ENCODE measurements at places on chromosomes 11 and 22.

- no peak for DNase-seq
Observed at GRCh38 chr22:32836280-32837123, 35.0 kb downstream of the TIMP3 start.

- DNase-seq: no peak
Observed at GRCh38 chr11:64376071-64376470, 17.1 kb downstream of the RPS6KA4 start.

DNA sequence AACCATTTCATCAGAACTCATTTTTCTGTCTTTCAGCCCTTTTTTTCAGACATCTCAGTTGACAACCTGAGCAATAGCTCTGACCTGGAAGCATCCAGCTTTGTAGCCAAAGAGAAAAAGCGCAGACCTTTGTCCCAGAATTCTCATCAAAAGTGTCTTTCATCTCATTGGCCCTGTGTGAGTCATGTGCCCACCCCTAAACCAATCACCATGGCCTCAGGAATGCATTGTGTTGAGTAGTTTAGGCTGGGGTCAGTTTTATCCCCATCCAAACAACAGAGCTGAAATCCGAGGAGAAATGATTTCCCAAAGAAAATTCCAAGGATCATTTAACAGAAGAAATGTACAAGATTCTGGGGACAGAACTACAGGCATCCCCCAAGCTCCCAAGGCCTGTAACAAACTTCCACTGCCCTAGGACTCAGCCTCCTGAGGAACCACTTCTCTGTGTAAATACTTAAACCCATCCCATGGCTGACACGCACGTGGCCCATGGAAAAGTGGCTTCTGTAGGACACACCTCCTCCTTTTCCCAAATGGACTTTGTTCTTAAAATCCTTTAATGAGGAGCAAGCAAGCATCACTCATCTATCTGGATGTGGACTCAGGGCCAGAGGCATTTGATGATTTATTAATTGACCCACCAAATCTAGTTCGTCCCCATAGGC, 429.0 kb downstream of the SOX6 start:
- DNase-seq: no peak

GRCh38 chr22:29117799-29118477, 45.1 kb downstream of the KREMEN1 start:
- DNase-seq: no peak

GRCh38 chr11:77190331-77191075, 62.5 kb downstream of the MYO7A start:
- no peak for DNase-seq

GRCh38 chr11:128634395-128634794, 47.0 kb upstream of the ETS1 start:
- no peak for DNase-seq

DNA sequence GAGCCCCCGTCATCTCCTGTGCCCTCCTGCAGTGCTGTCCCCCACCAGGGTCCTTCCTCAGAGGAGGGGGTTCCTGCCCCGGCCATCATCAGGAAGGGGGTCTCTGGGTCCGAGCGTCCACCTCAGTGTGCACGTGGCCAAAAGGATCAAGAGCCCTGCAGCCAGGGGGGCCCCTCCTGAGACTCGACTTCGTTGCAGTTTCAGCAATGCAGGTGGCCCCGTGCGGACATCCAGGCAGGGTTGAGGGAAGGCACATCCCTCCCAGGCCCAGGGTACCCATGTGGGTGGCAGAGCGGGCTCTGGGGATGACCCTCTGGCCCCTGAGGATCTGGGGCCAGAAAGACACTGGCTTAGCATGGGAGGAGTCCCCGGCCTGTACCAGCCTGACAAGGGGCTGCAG, 41.3 kb downstream of the LRP5 start:
- no peak for DNase-seq

- DNase-seq: peak; percentile 8
Observed at GRCh38 chr11:105000797-105001196, 22.2 kb downstream of the CASP5 start.

DNA sequence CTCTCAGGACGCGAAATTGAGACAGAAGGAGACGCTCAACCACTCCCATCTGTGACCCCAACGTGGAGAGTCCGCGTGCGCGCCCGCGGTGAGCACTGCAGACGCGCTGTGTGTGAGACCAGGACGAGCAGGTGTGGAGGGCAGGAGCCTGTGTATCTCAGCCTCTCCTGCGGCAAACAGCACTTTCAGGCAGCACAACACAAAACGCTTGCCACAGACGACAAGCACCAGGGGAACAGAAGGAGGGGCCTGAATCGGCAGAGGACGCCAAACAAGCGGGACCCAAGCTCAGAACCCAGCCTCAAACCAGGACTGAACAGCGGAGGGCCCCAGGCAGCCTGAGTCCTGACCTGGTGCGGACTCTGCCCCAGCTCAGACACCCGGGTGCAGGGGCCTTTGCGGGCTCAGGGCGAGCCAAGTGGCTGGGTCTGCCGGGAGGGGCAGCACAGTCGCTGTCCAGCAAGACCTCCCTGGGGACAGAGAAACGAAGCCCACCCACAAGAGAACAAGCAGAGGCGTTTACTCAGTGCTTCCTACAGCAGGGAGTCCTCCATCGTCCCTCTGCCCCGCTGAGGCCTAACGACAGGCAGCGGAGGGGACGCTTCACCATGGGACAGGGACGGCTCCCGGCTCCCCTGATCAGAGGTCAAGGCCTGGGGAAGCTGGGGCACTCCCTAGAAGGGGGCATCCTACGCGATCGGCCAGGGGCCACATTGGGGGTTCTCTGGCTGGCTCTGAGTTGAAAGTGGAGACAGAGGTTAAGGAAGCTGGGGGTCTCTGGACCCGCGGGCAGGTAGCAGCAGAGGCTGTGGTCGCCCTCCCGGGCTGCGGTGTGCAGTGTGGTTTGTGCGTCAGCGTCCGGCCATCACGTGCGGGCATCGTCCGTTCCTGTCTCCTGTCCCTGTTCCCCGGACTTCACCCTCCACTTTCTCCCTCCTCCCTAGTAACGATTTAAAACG, 560.8 kb downstream of the BRD1 start:
- no peak for DNase-seq

- DNase-seq: no peak
Observed at GRCh38 chr11:22832315-22833015, 2.9 kb upstream of the SVIP start.

- DNase-seq: no peak
Observed at GRCh38 chr22:45769569-45770210, 98.1 kb downstream of the ATXN10 start.

DNA sequence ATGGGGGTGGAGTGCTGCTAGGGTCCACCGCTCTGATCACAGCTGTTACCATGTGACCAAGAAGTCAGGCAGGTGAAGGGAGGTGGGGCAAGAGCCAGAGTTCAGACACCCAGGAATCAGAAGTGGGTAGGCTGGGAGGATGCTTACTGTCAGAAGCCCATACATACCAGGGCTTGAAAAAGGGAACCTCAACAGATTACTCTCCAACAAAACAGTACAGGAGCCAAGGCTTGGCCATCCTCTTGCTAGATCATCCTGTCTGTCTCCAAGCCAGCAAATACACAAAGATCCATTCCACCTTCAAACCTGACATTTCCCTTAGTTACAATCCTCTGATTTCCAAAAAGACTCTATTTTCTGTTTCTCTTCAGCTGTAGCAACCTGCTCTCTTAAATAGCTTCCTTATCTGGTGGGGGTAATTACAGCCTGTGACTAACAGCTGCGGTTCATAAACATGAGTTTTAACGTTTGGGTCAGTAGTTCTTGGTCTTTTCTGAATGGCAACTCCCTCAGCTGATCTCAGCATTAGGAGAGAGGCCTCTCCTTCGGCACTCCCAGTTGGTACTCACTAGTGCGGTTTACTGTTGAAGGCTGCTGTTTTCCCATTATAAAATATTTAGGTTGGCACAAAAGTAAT, 31.1 kb upstream of the WT1 start:
- no peak for DNase-seq

DNA sequence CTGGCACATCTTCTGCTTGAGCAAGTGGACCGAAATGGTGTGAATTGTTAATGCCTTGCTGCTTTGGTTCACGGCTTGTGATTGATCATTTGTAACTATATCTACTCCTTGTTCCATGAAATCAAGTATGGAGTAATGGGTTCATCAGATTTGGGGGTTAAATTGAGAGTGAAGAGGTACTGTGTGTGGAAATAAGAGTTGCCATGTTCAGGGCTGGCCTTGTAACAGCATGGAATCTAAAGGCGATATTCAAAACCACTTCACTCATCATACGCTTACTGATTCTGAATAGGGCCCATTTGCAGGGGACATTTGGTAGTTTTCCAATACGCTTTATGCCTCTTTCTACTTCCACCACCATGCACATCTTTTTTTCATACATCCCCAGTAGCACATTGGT, 122.2 kb downstream of the DCDC1 start:
- no peak for DNase-seq

GRCh38 chr11:77299528-77299993, 1.9 kb downstream of the GDPD4 start:
- peak; percentile 99 for DNase-seq

DNA sequence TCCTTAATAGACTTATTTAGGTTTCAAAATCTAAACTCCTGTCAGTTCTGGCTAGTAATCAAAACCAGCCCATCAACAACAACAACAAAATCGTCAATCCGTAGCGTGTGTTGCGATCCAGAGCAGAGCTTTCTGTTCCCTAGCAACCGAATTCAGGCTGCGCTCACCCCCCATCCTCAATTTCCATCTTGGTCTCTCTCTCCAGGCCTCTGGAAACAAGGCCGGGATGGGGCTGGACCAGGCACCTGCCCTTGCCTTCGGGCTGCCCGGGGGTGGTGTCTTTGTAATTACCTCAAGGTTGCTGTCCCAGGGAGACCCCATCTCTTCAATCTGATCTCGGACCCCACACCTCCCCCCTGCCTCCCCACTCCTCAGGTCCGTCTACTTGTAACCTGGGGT, 1341.5 kb downstream of the BRD1 start:
- no peak for DNase-seq

- no peak for DNase-seq
Observed at GRCh38 chr22:35215993-35216392, 41.3 kb upstream of the HMGXB4 start.

- DNase-seq: no peak
Observed at GRCh38 chr11:84865791-84866535, 761.2 kb downstream of the DLG2 start.

DNA sequence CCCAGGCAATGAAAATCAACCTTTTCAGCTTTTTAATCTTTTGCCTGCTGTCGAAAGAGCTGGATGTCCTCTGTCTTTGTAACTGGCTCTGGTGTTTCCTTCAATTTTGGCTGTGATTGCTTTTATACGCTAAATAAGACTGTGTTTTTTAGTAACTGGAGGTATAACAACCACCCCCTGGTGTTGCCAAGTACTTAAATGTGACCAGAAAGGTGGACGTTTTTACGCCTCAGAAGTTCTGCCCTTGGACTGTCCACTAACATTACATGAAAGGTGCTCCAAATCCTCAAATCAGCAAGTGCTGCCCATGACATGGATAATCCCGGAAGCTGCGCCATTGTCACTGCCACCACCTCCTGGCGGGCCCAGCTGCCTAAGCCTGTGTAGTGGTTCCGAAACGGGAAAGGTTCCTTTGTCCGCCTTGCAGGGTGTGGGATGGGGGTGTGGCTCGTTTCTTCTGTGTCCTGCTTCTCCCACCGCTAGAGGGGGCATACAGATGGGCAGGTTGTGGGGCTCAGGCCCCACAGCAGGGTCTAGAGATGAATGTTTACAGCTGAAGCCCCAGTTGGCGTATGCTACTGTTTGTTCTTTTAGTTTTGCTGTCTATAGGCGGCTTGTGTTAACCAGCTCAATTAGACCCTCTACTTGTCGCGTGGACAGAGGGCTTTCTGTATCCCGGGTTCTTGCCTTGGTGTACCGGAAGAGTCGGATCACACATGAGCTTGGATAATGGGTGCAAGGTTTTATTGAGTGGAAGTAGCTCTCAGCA, 82.2 kb upstream of the SEPTIN5 start:
- DNase-seq: no peak

GRCh38 chr11:124278261-124278660, 22.1 kb downstream of the OR8G5 start:
- no peak for DNase-seq

DNA sequence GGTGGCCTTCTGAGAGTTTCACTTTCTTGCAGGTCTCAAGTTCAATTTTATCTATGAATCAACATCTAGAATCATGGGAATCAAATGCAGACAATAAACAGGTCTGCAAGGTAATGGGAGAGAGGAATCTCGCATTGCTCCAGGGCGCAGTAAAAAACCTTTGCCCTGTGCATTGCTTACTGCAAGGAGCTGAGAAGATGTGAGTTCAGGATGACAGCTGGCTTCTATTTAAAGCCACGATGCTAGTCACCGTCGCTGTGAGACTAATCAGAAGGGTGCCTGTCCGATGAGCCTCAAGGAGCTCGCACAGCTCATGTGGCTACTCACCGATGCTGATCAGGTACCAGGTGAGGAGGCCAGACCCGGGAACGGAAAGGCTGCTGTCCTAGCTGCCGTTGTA, 30.2 kb upstream of the APOA1 start:
- no peak for DNase-seq
